Stimulated activated CD8-positive, alpha-beta memory T cell treated with anti-CD3 and anti-CD28 coated beads, Interleukin-7, amount 100 ng/mL, for 1 hour (primary cell): ENCODE measurements at places on chromosomes 5 and 9.

GRCh38 chr9:123511326-123512277, 155.6 kb downstream of the CRB2 start:
- no peak for DNase-seq

DNA sequence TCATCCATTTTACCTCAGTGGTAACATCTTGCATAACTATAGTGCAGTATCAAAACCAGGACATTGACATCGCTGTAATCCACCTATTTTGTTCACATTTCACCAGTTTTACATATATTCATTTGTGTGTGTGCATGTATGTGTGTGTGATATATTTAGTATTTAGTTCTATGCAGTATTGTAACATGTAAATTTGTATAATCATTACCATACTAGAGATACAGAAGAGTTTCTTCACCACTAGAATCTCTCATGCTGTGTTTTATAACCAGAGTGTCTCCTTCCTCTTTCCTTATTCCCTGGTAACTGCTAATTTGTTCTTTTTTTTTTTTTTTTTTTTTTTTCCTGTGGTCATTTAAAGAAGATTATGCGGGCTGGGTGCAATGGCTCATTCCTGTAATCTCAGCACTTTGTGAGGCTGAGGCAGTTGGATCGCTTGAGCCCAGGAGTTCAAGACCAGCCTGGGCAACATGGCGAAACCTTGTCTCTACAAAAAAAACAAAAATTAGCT, 11.0 kb downstream of the RASA1 start:
- no peak for DNase-seq

DNA sequence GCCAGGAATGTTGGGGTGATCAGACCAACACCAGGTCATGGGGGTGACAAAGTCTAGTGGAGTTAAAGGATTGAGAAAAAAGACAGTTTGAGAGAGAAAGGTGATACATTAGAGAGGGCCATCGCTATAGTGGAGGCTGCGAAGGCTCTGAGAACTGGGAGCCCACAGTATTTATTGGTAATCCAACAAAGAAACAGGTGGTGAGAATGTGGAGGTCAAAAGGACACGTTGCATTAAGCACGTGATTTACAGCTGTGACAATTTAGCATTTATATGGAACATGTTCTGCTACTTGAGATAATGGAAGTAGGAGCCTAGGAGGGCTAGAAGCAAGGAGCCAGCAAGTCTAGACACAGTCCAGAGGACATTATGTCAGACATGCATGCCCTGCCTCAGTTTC, 2086.5 kb upstream of the C9orf72 start:
- DNase-seq, result no peak

- DNase-seq, result no peak
Measured at GRCh38 chr5:10335711-10336470, 17.6 kb upstream of the MARCHF6 start.

DNA sequence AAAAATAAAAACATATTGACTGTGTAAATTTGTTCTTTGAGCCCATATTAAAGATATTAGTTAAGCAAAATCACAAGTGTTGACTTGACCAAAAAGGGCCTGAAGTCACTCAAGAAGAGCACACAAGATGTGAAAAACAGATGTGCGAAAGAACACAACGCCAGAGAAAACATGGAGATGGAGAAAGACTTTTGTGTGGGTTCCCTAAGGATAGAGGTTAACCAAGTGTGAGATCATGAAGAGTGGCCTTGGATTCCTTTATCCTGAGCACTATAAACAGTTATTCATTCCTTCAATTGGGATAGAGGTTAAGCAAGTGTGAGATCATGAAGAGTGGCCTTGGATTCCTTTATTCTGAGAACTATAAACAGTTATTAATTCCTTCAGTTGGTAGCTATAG, 361.8 kb downstream of the CDH18 start:
- no peak for DNase-seq

DNA sequence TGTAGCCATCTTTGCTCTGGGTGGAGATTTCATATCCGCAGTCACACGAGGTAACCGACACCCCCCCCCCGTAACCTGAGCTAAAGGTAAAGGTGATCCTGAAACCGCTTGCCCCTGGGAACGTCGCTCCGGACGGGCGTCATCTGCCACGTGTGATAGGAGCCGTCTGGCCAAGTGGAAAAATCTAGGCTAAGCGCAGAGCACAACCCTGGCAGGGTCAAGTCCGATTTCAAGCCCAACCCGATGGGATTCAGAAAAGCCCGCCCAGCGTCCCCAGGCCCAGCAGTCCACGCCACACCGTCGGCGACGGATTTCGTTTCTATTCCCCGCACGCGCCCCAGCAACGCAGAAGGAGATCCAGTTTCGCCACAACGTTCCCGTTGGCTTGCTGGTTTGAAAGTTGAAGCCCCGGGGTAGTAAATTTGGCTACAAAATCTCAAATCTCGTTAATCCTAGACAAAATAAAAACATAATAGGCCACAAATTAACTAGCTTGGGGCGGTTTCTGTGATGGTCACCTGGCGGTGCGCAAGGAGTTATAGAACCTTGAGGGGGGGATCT, 32.4 kb upstream of the NFIB start:
- no peak for DNase-seq

GRCh38 chr5:153964880-153965645, 73.6 kb downstream of the FAM114A2 start:
- DNase-seq, result no peak

- DNase-seq, result no peak
Measured at GRCh38 chr9:16315720-16316119, 554.8 kb downstream of the BNC2 start.

- no peak for DNase-seq
Measured at GRCh38 chr5:146072595-146072994, 32.8 kb downstream of the PLAC8L1 start.

DNA sequence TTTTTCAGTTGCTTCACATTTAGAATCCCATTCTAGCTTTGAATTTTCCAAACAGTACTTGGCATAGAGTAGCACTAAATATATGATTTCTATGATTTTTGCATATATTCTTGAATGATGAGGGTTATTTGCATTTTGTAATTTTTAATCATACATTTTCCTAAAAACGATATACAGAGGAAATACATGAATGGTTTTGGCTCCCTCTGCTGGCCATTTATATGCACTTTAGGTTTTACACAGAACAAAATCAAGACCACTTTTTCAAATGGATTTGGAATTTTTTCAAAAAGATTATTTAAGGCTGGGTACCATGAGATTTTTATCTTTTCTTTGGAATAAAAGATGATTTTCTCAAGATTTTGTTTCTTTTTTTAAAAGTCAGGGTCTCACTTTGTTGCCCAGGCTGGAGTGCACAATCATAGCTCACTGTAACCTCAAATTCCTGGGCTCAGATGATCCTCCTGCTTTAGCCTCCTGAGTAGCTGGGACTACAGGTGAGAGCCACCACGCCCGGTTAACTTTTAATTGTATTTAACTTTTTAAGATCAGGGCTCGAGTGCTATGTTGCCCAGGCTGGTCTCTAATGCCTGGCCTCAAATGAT, 16.7 kb upstream of the COMMD10 start:
- DNase-seq, result no peak

DNA sequence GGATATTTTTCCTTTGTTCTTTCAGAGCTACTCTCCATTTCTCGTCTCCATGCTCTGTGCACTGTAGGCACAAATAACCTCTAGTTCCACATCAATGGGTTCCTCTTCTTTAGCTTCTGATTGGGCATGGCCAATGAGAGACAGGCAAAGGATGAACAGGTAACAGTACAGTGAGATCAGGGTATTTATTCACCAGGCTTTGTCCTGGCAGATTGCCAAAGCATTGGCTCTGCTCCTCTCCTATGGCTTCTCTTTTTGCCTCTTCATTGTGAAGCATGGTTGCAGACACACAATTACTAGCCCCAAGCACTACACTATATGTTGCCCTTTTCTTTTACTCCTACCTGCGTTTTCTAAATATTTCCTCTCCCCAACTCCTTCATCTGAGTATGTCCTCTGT, 215.1 kb upstream of the ARRDC3 start:
- no peak for DNase-seq

- DNase-seq, result no peak
Measured at GRCh38 chr5:33460210-33460609, 19.4 kb downstream of the TARS1 start.

GRCh38 chr9:38305582-38305981, 86.9 kb upstream of the ALDH1B1 start:
- no peak for DNase-seq

DNA sequence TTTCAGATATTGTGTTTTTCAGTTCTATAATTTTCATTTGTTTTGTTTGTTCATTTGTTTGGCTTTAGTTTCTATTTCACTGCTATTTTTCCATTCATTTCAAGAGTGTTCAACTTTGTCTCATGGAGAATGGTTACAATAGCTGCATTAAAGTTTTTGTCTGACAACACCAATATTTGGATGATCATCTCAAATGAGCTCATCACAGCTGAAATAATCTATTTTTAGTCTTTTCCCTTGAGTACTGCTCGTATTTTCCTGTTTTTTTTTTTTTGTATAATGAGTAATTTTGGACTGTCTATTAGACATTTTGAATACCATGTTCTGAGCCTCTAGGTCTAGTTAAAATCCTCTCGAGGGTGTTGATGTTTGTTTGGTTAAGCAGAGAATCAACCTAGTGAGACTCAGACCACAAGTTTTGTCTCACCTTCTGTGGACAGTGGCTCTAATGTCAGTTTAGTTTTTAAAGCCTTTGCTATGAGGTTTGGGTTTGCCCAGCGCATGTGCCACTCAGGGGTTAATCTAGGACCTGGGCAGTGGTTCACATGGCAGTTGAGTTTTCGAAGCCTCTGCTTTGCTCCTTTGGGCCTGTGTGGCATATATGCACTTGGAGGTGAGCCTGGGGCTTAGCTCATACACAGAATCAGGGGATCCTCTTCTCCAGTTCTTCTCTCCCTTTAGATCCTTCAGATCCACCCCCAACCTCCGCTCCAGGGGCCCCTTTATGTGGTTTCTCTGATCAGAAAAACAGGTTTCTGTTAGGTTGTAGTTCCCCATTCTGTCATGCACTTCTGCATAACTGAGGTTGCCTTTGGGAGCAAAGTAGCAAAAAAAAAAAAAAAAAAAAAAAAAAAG, 79.8 kb downstream of the ARSB start:
- no peak for DNase-seq

GRCh38 chr5:137837491-137838394, 29.9 kb upstream of the MYOT start:
- no peak for DNase-seq

GRCh38 chr9:110370315-110370714, 32.7 kb upstream of the TXNDC8 start:
- no peak for DNase-seq

DNA sequence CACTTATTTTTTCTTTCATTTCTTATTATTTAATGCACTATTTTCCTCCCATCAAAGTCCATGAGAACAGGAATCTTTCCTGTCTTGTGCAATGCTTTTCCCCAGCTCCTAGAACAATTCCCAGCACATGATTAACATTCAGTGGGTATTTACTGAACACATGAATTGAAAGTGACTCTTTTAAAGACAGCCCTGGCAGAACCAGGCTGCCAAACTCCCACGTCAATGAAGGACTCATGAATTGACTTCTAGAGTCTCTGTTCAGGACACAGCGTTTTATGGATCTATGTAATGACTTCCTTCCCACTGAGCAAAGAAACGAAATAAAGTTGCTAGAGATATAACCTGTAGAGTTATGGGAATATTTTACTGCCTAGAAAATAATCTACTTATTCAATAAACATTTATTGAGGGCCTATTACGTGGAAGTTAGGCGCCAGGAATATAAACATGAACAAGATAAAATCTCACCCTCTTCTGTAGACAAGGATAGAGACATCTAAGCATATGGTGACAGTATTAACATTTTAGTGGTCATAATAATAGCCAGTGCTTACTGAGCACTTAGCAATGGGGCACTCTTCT, 485.9 kb upstream of the KLF4 start:
- no peak for DNase-seq

DNA sequence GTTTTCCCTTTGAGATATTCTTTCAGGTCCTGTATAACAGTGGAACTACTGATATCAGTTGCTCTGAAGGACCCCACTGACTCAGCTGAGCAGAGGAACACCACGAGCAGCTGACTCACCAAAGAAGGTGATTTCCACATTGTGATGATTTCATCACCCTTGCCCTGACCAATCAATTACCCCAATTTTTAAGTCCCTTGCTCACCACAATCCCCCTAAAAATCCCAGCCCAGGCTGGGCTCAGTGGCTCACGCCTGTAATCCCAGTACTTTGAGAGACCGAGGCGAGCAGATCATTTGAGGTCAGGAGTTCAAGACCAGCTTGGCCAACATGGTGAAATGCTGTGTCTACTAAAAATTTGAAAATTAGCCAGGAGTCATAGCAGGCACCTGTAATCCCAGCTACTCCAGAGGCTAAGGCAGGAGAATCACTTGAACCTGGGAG, 125.3 kb upstream of the ABCA1 start:
- DNase-seq, result no peak

- DNase-seq, result no peak
Measured at GRCh38 chr5:160118349-160119141, 705 bp downstream of the PWWP2A start.

GRCh38 chr5:103532086-103532734, 30.4 kb downstream of the NUDT12 start:
- DNase-seq, result no peak

DNA sequence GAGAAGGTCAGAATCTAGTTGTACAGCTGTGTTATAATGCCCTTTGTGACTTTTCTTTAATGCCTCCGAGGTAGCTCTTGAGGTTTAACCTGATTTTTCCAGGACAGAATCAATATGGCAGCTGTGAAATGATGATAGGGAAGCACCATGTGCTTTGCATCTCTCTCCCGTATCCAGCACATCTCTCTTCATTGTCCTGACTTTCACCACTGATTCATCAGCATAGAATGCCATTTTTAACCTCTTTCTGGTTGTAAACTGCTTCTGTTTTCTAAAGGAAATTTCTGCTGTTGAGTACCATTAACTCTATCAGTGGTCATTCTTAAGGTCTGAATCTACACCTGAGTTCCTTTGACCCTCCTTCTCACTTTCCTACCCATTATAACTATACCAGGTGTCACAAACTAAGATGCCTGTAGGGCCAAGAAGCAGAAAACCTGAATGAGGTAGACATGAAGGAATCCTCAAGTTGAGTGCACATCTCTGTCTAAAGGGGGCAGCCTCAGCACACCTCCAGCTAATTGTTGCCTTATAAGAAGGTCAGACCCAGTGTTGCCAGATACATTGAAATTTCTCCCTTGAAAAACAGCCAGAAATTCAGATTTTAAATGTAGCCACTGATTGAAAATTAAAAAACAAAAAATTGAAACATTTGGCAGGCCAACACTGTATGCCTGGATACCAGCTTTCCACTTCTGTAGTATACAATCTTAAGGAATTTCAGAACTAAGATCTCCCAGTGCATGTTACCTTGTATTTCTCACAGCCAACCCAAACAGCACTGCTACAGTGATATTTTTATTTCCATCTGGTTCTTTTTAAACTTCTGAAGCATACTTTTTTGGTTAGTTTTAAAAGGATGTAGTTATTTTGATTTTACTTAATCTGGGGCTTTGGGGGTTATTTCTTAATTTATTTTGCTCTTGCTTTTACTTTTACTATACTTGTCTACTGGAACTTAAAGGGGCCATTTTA, 35.8 kb upstream of the TLX3 start:
- DNase-seq, result no peak

GRCh38 chr9:91882627-91883026, 67.4 kb downstream of the ROR2 start:
- DNase-seq, result no peak
